ENCODE measurements at places on chromosomes 2 and 18.

DNA sequence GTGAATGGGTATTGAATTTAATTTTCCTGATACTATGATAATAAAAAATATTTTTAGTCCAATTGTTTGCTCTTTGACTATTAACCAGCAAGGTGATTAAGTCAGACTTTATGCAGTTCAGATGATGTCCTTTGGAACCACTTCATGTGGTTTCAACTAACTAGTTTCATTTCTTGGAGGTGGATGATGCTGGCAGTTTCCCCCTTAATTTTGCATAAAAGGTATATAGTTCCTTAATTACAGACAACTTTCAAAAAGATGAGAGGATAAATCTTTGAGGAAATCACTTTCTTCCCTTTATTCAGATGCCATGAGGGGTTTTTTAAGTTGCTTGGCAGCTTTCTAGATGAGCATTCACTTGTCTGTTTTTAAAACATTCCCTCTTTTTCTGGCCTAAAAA lies 223.1 kb downstream of the PHLPP1 start:
- DNase-seq = no peak

DNA sequence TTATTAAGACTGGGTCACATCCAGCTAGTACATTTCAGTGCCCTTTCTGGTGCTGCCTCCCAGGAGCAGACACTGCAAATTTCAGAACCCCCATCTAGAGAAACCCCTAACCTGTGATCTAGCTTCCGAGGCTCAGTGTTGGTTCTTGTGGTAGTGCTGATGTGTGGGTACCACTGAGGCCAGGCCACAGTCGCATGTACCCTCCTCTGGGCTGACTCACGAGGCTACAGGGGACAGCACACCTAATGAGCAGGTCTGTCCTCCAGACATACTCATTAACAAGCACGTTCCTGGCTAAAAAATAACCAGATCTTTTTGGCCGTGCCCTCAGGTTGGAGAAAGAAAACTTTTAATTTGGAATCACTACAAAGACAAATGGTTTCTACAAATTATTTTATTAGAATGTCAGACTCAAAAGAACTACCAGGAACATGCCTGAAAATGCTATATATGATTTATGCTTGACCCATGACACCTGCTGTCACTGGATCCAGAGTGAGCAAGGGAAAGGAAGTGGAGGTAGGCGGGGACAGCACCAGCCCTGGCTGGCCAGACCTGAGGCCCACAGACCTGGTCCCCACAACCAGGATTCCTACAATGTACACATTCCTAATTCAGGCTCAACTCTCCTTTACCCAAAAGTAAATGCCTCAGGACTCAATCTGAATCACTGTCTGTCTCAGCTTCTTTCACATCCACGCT lies 8.5 kb downstream of the CIAO1 start:
- no peak for DNase-seq

GRCh38 chr18:36484591-36484990 lies 187.1 kb downstream of the FHOD3 start:
- DNase-seq = no peak

GRCh38 chr2:71858071-71858470 lies 289.6 kb downstream of the CYP26B1 start:
- no peak for DNase-seq

DNA sequence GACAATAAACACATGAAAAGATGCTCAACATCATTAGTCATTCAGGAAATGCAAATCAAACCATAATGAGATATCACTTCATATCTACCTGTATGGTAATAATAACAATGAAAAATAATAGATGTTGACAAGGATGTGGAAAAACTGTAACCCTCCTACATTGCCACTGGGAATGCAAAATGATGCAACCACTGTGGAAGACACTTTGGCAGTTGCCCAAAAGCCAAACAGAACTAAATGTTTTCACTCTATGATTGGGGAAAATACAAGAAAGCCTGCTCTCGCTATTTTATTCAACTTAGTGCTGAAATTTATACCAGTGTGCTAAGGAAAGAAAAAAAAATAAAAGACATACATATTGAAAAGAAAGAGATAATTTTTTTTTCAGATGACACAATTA lies 934.5 kb downstream of the CNTNAP5 start:
- DNase-seq = no peak

DNA sequence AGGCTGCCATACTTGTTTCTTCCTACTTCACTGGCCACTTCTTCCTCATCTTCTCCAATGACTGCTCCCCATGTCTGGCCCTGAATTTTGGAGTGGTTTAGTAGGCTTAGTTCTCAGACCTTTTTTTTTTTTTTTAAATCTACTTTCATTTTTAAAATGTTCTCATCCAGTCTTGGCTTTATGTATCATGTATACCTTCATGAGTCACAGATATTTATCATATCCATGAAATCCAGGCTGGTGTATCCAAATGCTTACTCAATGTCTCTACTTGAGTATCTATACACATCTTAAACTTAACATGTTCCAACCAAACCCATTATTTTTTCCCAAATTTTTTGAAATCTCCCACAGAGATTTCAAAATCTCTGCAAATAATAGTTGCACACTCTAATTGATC lies 26.3 kb upstream of the CFAP36 start:
- no peak for DNase-seq

GRCh38 chr18:41486575-41486974 lies 468.5 kb upstream of the PIK3C3 start:
- no peak for DNase-seq

DNA sequence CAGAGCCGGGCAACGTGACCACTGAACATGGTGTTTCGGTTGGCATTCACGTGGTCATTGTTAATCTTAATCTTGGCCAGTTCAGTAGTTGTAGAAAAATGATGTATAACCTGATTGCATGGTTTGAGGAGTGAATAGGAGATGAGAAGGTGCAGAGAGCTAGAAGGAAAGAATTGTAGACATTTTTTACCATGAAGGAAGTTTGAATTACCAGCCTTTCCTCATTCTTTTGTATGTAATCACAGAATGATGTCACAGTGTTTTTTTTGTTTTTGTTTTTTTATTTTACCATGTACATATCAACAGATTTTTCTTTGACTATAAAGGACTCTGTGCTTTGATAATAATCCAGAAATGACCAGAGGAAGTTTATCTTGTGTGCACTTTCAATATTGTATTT lies 126.3 kb downstream of the LTBP1 start:
- no peak for DNase-seq

- no peak for DNase-seq
Measured at GRCh38 chr2:20698916-20699613, 32.1 kb downstream of the GDF7 start.

DNA sequence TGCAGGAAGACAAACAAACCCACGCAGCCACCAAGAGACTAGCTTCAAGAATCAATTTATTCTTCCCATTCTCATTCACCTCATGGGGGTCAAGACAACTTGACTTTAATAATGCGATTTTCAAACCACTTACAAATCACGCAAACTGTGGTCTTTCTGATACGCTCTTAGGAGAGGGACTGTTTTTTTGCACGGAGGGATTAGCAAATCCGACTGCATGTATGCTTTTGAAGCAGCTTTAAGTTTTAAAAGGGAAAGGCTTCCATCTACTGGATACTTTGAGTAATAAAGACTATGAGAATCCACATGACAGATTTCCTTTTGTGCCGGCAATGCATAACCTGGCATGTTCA lies 322.9 kb upstream of the KCNJ3 start:
- peak; percentile 54 for DNase-seq

DNA sequence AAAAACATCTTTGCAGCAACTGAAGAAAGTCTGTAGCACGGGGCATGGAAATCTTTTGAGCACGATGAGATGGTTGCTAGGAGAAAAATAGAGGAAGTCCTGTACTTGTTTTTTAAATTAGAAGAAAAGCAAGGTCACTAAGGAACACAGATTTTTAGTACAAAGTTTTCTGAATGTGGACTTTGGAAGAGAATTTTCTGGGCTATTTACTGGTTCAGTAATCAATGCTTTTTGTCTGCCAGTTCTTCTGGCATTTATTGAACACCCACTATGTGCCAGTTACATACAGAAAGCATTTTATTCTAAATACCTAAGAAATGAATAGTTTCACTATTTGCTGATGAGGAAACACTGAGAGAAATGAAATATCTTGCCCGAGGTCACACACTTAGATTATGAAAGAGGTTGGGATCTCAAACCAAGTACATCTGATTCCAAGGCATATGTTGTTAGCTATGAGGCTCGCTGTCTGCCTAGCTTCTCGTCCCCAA lies 15.6 kb upstream of the MAP3K20 start:
- peak; percentile 84 for DNase-seq

- DNase-seq = no peak
Measured at GRCh38 chr2:38301969-38302702, 74.9 kb downstream of the ATL2 start.

- DNase-seq = no peak
Measured at GRCh38 chr2:127786048-127786809, 24.7 kb downstream of the WDR33 start.

DNA sequence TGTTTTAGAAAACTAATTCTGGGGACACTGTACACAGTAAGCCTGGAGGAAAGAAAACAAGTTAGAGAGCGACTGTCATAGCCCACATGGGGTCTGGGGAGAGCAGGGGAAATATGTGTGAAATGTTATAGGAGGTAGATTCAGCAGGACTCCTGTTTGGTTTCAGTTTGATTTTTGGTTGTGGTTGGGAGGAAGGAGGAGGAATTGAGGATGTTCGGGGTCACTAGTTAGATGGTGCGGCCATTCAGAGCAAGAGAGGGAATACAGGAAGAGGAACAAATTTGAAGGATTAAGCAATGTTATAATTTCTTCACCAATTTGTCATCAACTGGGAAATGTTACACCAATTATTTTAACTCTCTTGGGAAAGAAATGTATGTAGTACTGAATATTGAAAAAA lies 25.1 kb downstream of the TTC39C start:
- DNase-seq = no peak

DNA sequence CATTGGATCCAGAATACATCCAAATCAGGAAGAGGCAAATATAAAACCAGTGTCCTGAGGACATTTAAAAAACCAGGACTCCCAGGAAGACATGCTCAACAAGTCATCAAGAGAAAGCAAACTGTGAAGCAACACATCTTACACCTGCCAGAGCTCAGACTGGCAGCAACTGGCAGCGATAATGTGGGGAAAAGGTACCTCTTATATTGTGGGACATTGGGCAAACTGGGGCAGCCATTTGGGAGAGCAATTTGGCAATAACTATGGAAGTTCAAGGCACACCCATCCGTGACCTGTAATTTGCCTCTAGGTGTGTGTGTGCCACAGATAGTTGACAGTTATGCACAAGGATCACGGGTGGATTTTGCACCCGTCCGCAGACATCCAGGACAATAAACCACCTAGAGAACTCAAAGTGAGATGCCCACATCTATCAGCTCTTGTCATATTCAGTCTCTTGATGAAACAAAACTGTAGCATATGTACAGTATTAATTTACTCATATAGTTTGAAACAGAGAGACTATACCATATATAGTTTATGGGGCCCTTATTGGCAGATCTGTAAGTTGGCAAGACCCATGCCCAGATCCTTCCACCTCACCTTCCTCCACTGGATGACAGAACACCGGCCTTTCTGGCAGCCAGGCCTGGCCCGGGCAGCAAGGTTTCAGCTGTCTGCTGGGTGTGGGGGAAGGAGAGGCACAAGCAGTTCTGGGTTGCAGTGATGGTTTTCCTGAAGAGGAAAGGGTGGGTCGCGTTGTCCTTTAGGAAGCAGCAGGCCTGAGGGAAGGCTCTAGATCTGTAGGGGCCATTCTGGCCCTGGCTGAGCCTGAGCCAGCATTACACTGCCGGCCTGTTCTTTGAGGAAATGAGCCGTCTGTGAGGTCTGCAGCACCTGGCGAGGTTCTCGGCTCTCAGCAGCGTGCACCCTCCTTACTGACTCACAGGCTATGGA lies 18.8 kb downstream of the HJURP start:
- no peak for DNase-seq

DNA sequence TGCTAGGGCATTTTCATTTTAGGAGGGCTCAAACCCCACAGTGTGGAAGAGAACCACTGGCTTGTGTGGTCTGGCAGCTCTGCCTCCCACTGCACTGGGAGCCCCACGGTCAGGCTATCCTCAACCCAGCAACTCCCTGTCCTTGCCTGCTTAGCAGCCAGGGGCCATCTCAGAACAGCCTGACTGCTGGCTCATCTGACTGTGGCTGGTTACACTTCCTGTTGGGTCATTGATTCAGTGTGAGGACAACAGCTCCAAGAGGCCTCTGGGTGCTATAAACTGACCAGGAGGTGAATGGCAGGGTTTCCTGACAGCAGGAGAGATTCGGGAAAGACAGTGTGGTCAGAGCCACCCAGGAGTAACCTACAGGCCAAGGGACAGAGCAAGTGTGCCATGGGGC lies 40.1 kb downstream of the AMER3 start:
- no peak for DNase-seq

DNA sequence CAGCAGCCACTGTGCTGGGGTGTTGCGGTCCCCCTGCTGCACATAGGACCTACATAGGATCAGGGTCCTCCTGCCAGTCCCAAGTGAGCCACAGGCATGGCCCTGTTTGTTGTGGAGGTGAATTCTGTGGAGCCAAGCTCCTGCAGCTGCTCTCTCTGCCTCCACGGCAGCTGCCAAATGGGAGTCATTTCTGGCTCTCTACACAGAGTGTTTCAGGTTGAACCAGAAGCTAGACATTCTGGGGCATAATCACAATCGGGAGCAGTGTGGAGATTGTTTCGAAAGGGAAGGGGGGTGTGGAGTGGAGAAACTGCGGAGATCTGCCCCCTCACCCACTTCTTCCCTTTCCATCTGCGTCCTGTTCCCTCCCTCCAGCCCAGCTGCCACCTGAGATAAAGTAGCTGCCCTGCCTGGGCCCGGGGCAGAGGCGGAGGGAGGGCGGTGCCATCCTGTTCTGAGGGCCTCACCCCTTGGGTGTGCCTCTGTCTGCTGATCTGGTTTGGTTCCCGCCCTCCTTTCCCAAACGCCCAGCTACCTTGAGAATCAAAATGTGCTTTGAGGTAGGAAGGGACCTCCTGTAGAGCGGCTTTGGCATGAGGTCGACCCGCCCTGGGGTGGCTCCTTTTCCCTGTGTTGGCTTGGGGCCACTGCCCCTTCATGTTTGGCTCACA lies 139.4 kb downstream of the WDSUB1 start:
- no peak for DNase-seq

DNA sequence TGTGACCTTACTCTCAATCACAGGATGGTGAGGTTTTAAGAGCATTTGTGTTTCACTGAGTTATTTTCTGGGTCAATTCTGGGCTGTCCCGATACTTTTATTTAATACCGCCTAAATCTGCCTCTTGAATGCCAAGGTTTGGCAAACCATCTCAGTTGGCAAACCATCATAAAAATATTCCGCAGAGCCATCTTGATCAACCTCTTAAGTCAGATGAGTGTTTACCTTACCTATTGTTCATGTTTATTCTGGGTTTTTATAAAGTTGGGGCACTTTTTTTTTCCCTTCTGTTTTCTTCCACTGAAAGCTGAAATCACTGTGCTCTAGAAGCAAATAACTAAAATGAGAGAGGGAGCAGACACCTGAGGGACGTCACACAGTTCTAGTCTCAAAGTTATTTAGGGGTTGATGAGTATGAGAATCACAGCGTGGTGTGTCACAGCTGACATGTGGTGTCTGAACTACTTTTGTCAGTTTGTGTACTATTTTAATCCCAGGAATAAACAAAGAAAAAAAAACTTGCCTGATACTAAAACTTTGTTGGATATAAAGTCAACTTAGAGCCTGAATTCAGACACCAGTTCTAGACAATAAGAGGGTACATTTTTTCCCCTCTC lies 48.6 kb downstream of the ETAA1 start:
- DNase-seq = no peak
